ENCODE measurements at places on chromosomes 6 and 20. TPM values are rescaled to one million over a fixed set of nuclear protein-coding genes. Genes with fewer than 3 reads are reported as not detected.

DNA sequence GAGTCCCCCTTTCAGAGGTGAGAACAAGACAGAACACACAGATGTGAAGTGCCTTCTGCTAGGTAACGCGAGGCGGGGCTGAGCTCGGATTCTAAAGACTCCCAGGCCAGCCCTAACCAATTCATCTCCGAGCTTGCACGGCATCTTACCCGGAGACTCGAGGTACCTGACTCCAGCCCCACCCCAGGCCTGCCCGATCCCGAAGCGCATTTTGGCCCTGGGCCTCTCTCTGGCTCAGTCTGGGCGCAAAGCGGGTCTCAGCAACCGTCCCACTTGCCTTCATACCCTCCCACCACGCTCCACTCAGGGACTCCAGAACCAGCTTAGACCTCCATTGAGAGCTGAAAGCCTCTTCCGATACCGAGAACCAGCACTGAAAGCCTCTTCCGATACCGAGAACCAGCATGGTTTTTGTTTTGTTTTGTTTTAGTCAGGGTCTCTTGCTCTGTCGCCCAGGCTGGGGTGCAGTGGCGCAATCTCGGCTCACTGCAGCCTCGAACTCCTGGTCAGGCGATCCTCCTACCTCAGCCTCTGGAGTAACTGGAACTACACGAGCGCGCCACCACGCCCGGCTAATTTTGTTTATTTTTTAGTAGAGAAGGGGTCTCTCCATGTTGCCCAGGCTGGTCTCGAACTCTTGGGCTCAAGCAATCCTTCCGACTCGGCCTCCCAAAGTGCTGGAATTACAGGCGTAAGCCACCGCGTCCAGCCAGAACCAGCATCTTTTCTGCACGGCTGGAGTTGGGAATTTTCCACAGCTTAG, 557 bp upstream of the DYNLRB1 start:
- DNase-seq, result peak; percentile 51

DNA sequence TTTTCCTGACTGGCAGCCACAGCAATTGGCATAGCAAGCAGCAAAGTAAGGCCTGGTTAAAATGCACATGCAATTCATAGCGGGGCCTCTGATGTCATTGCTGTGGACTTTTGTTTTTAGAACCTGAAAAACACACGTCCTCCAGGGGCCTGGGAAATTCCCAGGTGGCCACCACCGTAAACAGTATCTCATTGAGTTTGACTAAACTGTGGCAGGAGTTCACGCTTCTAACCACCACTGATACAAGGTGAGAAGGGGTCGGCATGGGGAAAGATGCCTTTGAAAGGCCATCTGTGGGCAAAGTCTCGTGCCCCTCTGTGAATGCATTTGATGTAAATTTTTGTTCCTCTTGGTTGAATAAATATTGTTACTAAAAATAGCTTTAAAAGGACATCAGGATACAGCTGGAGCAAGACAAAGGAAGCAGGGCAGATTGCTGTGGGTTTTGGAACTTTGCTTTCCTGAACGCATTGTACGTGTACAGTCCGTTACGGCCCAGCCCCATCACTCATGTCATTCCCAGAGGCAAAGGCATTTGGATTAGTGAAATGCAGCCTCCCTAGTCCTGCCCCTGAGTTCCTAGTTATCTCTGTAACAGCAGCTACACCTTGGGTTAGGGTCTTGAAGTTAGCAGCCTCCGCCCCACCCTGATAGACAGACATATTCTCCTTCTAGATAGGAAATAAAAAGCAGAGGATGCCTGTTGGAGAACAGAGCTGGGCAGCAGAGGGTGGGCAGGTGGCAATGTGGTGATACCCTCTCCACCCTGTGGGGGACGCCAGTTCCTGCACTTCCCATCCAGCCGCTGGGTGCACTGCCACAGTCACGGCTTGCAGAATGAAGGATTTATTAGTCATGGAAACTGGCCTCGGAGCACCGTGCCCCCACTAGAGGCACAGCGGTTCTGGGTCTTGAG, 80.3 kb downstream of the ZDHHC14 start:
- no peak for DNase-seq

DNA sequence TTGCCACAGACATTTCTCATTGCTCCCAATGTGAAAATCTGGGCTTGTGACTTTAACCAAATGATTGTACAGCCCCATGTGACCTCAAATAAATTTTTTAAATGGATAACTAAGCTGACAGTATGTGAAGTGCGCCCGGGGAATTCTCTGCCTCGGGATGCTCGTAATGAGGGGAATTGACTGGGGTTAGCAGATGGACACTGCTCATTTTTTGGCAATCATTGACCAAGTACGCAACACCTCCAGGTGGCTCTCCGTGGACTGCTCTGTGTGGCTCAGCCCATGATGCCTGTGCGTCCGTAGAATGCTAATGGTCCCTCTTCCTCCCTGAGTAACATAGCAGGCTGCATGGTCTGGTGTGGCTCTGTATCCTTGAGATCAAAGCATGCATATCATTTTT, 42.4 kb downstream of the FARS2 start:
- no peak for DNase-seq

- no peak for DNase-seq
Observed at GRCh38 chr20:44186201-44186600, 787 bp downstream of the JPH2 start.

DNA sequence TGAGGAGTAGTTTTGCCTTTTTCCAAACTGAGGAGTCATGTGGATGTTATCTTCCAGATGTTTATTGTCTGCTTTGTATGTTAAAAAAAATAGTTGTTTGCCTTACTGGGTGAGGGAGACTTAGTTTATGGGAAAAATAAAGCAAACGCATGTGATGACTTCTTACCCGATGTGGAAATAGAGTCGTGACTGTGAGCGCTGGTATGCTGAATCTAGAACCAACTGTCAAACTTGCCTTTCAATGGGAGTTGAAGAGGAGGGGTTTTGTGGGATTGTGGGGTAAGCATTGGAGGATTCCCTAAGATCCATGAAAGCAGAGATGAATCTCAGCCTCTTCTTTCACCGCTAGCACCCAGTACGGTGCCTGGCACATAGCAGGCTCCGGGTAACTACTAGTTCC, 5.3 kb downstream of the DCBLD1 start:
- DNase-seq, result no peak

- DNase-seq, result no peak
Observed at GRCh38 chr20:36207602-36208001, 28.7 kb upstream of the AAR2 start.

DNA sequence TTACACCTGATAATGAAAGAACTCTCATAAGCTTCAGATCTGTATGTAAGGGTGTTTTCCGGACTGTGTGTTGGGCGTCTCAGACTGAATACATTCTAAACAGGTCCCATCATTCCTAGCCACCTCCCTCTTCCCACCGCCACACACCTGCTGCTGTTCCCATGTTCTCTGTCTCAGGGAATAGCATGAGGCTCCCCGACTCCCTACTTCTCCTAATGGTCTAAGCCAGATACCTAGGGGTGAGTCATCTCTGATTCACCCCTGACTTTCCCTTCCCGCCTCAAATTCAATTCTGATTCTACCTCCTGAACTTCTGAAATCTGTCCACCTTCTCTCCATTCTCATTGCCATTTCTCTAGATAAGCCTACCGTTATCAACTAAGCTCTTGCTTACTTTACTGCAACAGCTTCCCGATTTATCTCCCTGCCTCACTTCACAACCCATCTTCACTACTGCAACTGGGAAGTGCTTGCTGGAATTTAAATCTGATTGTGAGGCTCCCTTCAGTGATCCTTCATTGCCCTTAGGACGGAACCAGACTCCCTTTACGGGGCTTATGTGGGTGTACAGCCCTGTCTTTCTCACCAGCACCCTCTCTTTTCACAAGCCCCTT, 1.6 kb downstream of the TMEM14A start:
- no peak for DNase-seq

DNA sequence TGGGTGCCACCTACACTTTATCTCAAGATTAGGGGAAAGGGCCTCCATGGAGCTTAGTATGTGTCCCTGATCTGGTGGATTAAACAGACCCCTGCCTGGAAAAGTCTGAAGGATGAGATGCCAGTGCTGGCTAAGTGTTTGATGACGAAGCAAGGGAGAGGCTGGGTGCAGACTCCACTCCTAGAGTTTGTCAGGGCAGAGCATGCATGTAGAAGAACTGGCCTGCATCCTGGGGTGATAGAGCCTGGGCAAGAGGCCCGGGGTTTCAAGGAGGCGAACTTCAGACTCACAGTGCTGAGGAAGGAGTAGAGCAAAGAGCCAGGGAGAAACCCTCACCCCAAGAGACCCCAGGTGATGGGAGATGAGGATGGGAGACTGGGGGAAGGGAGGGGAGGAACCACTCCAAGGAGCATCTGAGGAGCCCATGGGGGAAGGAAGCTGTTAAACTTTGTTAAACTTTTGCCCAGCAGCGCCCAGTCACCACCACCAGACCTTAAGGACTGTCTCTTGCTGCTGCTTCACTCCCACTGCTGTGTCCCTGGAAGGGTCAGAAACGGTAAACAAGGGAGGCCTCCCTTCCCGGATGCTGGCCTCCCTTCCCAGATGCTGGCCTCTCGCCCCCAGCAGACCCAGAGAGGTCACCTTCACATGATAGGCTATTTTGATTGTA, 61.6 kb downstream of the RPRD1B start:
- DNase-seq, result no peak

DNA sequence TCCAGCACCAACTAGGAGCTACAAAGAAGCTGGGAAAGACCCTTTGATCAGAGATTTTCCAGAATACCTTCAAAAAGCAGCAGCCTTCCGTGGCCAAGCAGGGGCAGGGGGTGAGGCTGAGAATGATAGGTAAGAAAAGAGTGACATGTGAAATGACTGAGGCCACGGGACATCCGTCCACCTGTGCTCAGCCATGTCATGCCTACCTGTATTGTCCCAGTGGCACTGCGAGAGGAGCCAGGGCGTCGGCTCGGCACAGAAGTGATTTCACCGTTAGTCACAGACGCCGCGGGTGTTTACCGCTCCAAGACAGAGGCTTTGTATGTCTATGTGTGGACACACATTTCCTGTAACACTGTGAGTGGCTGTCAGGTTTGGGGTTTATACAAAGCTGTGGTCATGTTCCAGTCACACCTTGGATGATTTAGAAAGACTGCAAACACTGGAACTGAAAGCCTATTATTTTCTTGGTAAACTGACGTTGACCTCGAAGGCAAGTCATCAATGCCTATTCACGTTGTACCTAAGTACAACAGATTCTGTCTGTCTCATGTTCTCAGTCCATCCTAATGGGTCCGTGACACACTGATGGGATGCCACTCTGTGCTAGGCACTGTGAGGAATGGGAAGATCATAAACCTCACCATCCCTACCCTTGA, 32.1 kb upstream of the JAG1 start:
- DNase-seq, result no peak

DNA sequence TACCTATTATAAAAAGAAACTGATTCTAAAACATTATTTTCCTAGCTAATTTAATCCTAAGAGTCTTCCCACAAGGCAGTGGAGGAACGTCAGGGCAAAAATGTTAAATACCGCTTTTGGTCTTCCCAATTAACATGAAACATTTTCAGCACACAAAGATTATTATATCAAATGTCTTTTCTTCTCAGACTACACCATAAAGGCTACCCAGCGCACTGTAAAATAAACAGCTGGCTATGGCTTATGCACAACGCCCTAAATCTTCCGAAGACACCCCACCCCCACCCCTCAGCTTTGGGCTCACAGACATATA, 1.0 kb downstream of the NUDT3 start:
- DNase-seq, result no peak

DNA sequence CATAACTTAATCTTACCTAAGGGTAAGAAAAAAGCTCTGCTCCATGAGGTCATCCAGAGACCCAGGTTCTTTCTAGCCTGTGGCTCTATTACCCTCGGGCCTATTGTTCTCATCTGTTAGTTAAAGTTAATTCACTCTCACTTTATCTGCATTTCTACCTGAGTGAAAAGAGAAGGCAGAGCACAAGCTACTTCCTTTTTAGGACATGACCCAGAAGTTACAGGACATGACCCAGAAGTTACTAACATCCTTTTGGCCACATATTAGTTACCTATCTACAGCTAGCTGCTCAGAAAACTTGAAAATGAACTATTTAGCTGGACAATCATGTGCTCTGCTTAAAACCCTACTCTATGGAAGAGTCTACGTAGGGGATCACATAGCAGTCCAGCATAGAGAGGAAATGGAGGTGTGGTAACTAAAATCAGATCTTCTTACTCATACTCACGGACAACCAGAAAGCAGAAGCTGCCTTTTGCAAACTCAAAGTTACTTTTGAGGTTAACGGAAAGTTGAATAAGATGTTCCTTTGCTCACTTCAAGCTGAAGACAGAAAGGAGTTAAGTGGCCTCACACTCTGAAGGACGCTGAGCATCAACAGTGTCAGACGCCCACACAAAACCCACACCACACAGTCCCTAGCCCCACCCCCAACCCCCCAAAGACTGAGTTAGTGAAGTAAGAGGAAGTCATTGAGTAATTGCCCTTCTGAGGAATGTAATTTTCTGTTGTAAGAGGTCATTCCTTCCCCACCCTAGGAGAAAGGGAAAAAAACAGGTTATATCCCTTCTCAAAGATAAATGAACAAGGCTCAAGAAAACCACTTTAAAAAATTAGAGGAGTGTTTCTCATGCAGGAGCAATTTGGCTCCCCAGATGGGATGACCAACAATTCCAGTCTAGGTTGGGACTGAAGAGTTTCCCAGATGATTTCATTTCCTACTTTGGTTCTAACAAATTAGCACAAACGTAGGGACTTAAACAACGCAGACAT, 45.9 kb upstream of the TAB2 start:
- no peak for DNase-seq

GRCh38 chr20:32541323-32542258, 43.5 kb downstream of the NOL4L start:
- no peak for DNase-seq

DNA sequence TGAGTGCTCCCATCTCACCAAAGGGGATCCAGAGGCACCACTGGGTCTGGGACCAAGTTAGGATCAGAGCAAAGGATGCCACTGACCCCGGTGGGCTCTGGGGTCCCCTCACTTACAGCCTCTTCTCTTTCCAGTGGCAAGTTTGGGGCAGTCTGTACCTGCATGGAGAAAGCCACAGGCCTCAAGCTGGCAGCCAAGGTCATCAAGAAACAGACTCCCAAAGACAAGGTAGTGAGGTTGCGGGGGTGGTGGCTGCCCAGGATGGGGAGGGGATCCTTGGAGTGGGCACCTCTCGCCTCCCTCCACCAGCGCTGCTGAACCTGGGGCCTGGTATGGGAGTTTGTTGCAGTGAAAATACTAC, 4.9 kb downstream of the MYLK2 start:
- no peak for DNase-seq

- no peak for DNase-seq
Observed at GRCh38 chr20:46215913-46216707, 92.2 kb downstream of the CDH22 start.

- no peak for DNase-seq
Observed at GRCh38 chr6:10875026-10875425, 6.8 kb downstream of the GCM2 start.

QRSL1 gene
- 22.1 TPM for polyA plus RNA-seq

KIF25 gene
- polyA plus RNA-seq, result 0.35 TPM

SEMG1 gene
- polyA plus RNA-seq, result not detected

SLC52A3 gene
- 4.5 TPM for polyA plus RNA-seq

Measured in right renal pelvis (tissue), 4 donors.